ENCODE measurements at places on chromosomes 12 and 14.

DNA sequence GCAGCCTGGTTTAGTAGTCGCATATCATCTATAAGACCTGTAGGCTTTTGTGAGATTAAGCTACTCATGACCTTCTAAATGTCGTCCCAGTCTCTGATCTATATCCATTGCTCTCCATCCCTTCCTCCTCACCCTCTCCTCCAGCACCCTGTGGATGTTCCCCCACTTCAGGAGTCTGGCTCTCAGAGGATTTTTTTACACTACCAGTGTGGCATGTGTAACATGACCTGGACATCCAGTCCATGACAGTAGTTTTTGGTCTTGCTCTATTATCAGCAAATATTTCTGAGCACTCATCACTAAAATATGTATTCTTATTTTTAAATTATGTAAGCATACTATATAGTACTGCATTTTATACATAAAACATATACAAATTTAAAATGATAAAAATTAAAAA, 142.1 kb downstream of the DYRK2 start:
- DNase-seq, result peak; percentile 16

GRCh38 chr12:59372956-59373355, 222.9 kb upstream of the SLC16A7 start:
- DNase-seq, result no peak

DNA sequence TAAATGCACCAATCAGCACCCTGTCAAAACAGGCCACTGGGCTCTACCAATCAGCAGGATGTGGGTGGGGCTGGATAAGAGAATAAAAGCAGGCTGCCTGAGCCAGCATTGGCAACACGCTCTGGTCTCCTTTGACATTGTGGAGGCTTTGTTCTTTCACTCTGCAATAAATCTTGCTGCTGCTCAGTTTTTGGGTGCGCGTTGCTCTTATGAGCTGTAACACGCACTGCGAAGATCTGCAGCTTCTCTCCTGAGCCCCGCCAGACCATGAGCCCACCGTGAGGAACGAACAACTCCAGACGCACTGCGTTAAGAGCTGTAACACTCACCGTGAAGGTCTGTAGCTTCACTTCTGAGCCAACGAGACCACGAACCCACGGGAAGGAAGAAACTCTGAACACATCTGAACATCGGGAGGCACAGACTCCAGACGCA, 8.4 kb upstream of the PIANP start:
- no peak for DNase-seq

- no peak for DNase-seq
These were observed 200.0 kb downstream of the ADAMTS20 start for GRCh38 chr12:43352001-43352400.

GRCh38 chr14:69876848-69877306, 2.3 kb upstream of the SMOC1 start:
- no peak for DNase-seq

GRCh38 chr12:11870041-11870451, 200.7 kb upstream of the BCL2L14 start:
- no peak for DNase-seq

- no peak for DNase-seq
These were observed 294.0 kb downstream of the LRFN5 start for GRCh38 chr14:41900644-41901043.

DNA sequence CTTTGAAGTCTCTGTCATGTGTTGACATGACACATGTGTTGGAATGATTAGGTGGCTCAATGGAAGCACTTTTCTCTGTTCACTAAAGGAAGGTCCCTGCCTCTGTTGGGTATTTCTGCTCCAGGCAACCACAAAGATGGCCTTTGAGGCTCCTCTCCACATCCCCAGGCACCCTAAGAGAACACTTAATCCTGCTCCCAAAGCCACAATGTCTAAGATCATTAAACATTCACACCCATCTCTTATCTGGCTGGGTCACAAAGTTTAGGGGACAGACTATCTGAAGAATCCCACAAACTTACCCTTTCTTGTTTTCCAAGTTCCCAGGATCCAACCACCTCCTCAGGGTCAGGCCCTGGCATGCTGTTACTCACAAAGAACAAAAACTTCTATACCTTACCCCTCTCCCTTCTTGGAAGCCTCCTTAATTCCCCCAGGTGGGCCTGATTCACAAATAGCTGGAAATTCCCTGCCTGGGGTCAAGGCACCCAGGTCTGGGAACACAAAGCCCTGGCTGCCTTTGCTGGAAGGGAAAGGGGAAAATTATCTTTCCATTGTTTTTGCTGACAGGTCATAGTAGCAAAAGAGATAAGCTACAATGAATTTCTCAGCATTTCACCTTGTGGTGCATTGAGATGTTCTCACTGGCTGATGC, 333.7 kb downstream of the PCNX1 start:
- DNase-seq, result no peak

- no peak for DNase-seq
These were observed 6.6 kb upstream of the ABCD2 start for GRCh38 chr12:39626033-39626814.

- peak; percentile 48 for DNase-seq
These were observed 76.7 kb downstream of the NKX2-1 start for GRCh38 chr14:36443374-36443773.

- DNase-seq, result no peak
These were observed 355.8 kb downstream of the FSCB start for GRCh38 chr14:44151130-44151820.

DNA sequence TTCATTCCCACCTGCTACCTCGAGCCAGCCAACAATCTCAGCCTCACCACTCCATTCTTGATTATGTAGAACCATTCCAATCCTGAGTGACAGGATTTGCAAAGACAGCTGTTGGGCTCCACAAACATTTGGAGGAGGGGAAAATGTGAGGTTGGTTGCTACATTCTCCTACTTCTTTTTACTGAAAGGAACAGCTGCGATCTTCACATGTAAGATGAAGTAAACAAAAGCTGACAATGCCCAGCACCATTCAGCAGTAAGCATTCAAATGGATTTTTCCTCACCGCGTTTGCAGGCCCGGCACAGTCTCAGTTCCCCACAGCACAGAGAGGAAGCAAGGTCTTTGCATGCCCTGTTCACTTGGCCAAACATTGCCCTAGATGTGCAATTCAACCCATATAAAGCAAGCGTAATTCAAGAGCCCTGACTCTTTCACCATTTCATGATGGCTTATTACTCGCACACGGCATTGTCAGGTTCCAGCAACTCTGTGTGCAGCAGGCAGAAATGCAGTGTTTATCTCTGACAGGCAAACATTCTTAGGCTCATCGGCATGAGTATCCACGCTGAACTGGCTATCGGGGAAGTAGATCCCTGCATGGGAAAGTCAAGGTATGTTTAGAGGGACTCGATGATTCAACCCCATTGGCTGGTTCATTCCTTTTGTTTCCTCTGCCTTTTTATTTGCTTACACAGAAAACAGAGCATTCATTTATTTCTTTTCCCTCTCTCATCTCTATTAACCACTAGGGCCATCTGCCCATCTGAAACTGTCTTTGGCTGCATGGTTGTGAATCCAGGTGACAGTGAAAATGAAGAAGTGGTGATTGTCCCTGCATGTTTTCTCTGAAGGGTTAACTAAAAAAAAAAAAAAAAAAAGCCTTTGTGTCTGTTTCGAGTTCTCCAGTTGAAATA, 236.1 kb upstream of the PLEKHG7 start:
- no peak for DNase-seq

GRCh38 chr12:75783093-75783877, 248.3 kb downstream of the PHLDA1 start:
- peak; percentile 50 for DNase-seq

DNA sequence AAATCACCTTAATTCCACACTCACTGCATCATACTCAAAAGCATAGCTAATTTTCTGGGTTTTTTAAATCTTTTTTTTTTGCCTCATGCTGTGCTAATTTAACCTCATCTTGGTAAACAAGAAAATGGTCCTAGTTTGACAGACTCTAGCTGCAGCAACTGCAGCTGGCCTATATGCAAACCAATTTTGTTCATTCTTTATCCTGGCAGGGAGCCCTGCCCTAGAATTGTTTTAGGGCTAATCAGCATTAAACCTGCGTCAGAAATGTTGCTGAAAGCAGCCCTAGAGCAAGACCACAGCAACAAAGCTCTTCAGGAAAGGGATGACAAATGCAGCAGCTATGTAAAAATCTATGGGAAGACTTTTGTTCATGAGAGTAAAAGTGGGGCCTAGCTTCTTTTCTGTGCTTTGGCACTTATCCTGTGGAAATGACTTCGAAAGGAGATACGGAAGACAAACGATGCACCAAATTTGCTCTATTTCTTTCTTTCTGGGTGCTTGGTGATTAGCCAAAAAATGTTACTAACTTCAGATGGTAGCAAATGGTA, 72.2 kb downstream of the DENND5B start:
- DNase-seq, result no peak

DNA sequence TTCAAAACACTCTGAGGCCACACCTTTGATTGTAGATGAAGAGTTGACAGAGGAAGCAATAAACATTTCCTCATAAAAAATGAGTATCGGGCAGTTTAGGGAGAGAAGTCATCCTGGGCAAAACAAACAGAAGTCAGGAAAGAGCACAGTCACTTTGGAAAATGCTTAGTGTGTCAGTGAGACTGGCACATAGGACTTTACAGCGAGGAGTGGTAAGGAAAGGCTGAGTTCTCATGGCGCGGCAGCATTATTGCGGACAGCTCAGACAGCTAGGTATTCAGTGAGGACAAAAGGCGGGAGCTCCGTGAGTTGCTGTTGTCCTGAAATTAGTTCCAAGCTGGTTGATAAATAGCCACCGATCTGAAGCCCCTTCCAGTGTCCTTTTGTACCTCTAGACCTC, 229.9 kb downstream of the SNAPC1 start:
- DNase-seq, result no peak

GRCh38 chr12:65200007-65200665, 30.8 kb downstream of the LEMD3 start:
- no peak for DNase-seq

DNA sequence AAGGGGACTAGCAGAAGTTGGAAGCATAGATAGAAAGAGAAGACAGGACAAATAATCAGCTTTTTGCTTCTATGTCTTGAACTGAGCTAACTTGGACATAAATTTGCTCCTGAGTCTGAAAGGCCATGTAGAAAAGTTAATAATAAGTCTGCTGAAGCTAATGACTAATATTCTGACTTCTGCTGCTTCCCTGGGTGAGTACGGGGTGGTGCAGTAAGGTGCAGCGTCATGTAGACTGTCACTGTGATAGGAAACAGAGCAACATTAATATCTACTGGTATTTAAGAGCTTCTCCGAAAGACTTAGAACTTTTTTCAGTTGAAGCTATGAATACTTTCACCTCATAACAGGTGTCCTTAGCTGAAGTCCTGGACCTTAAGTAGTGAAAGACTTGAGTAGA, 34.1 kb upstream of the CPM start:
- no peak for DNase-seq

DNA sequence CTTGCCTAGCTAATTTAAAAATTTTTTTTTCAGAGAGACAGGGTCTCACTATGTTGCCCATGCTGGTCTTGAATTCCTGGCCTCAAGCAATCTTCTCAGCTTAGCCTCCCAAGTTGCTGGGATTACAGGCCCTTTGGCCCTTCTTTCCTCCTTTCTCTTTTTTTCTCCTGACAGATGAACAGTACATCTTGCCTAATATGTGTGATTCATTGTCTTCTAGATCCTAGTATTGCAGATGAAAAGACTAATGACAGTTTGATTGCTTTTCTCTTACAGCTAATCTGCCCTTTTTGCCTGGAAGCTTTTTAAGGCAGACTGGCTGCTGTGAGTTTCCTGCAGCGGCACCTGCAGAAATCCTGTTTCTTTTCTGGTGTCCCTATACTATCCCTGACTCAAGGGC, 12.0 kb downstream of the DEPDC4 start:
- no peak for DNase-seq

- no peak for DNase-seq
These were observed 298.1 kb upstream of the CLEC14A start for GRCh38 chr14:38554026-38554425.

DNA sequence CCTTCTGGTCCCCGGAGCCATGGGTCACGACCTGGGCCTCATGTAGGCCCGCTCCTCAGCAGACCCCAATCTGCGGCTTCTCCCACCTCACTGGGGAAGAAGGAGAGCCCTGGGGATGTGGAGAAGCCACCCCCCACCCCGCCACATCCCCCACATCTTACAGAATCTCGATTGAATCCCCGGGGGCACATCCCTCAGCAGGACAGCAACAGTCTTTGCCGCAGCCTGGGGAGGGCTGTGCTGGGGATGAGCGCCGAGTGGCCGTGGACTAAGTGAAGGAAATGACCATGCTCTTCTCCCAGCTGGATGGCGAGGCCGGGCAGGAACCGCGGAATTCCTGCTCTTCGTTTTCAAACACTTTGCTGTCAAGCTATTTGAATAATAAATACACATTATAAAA, 169.0 kb upstream of the RTL1 start:
- no peak for DNase-seq

GRCh38 chr12:6199531-6200255, 507 bp upstream of the CD9 start:
- DNase-seq, result no peak

GRCh38 chr12:83210933-83211332, 524.2 kb downstream of the TMTC2 start:
- DNase-seq, result no peak

- DNase-seq, result no peak
These were observed 20.9 kb upstream of the KIF26A start for GRCh38 chr14:104117341-104118005.

DNA sequence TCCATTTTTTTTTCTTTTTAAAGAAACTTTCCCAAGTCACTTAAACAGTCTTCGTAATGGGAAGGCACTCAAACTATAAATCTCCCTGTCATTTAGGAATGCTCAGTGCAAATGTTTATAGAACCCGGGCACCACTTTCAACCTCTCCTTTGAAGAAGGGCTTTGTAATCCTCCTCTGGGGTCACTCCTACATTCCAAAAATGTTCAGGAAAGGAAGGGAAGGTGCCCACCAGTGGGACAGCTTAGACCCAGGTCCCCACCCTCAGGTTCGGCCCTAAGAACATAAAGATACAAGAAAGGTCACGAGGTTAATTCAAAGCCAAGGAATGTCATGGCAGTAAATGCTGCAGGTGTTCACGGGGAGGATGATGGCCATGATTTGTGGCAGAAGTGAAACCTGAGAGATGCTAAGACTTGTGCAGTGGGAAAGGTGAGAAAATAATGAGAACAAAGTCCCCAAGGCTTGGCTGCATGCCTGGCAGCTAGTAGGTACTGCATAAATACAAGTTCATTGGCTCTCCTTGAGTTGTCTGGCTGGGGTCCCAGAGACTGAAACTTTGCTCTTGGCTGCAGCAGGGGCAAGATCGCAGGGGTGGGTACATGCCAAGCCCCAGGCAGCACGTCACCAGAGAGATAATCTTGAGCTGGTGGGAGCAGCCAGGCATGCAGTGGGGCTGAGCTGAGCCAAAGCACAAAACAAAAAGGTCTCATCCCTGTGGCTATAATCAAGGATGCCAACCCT, 21.1 kb downstream of the KRT18 start:
- no peak for DNase-seq

- no peak for DNase-seq
These were observed 24.3 kb downstream of the CNOT2 start for GRCh38 chr12:70267550-70267949.

- DNase-seq, result no peak
These were observed 4.2 kb downstream of the VASH1 start for GRCh38 chr14:76765461-76765931.

GRCh38 chr12:21526053-21526452, at the start of gene SPX:
TSS of gene SPX (plus strand) at chr12:21526296. CDS start at chr12:21526473, 177 bp downstream.
- no peak for DNase-seq

- no peak for DNase-seq
These were observed 242.2 kb downstream of the SPTSSA start for GRCh38 chr14:34219661-34220377.
